ENCODE measurements at places on chromosomes 13 and 19. TPM values are rescaled to one million over a fixed set of nuclear protein-coding genes. Genes with fewer than 3 reads are reported as not detected.

BCAM gene
- 186 TPM for total RNA-seq

TPTE2 gene
- not detected for total RNA-seq

UQCRFS1 gene
- total RNA-seq = 45.5 TPM

PSG7 gene
- total RNA-seq = not detected

DLL3 gene
- 0.05 TPM for total RNA-seq

All from renal cortical epithelial cell (primary cell).